A172 (cell line): ENCODE measurements at places on chromosomes 16 and 17. TPM values are rescaled to one million over a fixed set of nuclear protein-coding genes. Genes with fewer than 3 reads are reported as not detected.

ZPBP2 gene
- not detected in 2 replicates for total RNA-seq

KRT25 gene
- not detected in 2 replicates for total RNA-seq

RGS11 gene
- total RNA-seq: 0.07 TPM in 1 of 2 replicates, not detected in the other

CCL16 gene
- not detected in 2 replicates for total RNA-seq

ANKRD40CL gene
- total RNA-seq: not detected in 2 replicates

TBC1D3 gene
- not detected in 2 replicates for total RNA-seq

DCAKD gene
- 33.0 and 34.8 TPM in 2 replicates for total RNA-seq

CCDC40 gene
- total RNA-seq: 0.59 and 1.1 TPM in 2 replicates

TMEM100 gene
- total RNA-seq: not detected in 2 replicates

LPO gene
- total RNA-seq: not detected in 2 replicates

RASD1 gene
- not detected in 2 replicates for total RNA-seq

MT1M gene
- total RNA-seq: not detected in 2 replicates

SP6 gene
- 0.19 and 0.46 TPM in 2 replicates for total RNA-seq

SRR gene
- 13.6 and 41.2 TPM in 2 replicates for total RNA-seq

ABCA10 gene
- total RNA-seq: 0.19 and 1.00 TPM in 2 replicates

KCNAB3 gene
- 0.38 and 0.55 TPM in 2 replicates for total RNA-seq

LAT gene
- 42.7 and 77.4 TPM in 2 replicates for total RNA-seq

SHCBP1 gene
- 66.0 and 68.8 TPM in 2 replicates for total RNA-seq

NXPH3 gene
- total RNA-seq: 0.12 and 0.24 TPM in 2 replicates

PKMYT1 gene
- 50.8 and 63.1 TPM in 2 replicates for total RNA-seq

EFNB3 gene
- 7.6 and 11.3 TPM in 2 replicates for total RNA-seq

OTOP3 gene
- total RNA-seq: not detected in 2 replicates

ATAD5 gene
- total RNA-seq: 8.9 and 13.2 TPM in 2 replicates

ZNF200 gene
- total RNA-seq: 14.6 and 17.2 TPM in 2 replicates

PIRT gene
- not detected in 2 replicates for total RNA-seq

RHBDL3 gene
- total RNA-seq: 3.7 TPM in 2 replicates

CD79B gene
- total RNA-seq: 0.10 and 0.72 TPM in 2 replicates

AGRP gene
- total RNA-seq: not detected in 2 replicates
